ENCODE measurements at places on chromosomes 3 and 15.

- no peak for DNase-seq
Observed at GRCh38 chr3:51343918-51344687, 41.0 kb upstream of the MANF start.

- DNase-seq, result no peak
Observed at GRCh38 chr3:191499307-191500080, 38.5 kb downstream of the PYDC2 start.

DNA sequence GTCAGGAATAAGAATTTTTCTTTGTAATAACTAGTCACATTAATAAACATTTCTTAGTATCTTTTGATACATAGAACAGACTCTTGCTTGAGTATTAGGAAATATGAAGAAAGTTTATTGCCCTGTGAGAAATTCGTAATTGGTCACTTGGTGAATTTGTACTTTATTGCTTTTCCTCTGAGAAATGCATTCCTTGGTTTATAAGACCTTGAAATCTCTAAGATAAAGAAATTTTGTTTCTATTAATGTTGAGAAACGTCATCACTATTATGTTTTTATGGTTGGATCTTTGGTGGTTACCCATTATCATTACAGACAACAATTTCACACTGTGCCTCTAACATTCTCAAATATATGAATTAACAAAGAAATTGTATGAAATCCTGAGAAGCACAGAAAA lies 652.0 kb upstream of the NECTIN3 start:
- no peak for DNase-seq

- DNase-seq, result no peak
Observed at GRCh38 chr15:68578175-68578979, 416 bp upstream of the CORO2B start.

- no peak for DNase-seq
Observed at GRCh38 chr3:20307383-20307782, 121.4 kb upstream of the SGO1 start.

GRCh38 chr15:56217341-56217740 lies 26.3 kb downstream of the RFX7 start:
- DNase-seq, result no peak

DNA sequence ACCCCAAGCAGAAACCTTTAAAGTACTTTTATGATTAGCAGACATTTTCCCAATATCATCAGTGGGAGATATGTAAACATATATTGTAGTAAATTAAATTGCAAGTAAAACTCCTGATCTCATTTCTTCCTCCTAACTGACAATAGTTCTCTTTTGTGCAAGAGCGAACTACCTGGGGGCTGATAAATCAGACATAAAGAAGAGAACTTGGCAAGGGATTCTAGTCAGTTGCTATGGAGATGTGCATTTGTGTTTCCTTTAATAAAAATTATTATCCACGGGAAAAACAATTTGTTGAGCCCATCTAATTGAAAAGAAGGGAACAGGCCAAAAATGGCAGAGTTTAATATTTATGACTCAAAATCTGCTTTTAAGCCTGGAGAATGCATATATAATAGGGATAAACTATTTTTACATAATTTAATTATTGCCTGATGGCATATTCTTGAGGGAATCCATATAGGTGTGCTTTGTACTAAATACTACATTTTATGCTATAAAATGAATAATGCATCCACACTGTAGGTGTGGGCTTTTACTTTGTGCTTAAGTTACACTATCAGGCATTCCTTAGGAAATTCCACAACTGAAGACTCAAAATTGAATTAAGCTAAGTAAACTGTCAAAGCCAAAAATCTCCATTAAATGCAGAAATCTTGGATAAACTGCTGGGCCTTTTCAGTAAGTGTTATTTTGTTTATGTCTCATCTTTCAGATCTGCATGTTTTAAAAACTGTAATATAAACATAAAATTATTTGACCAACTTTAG lies 258.1 kb downstream of the ERC2 start:
- DNase-seq, result no peak

- DNase-seq, result no peak
Observed at GRCh38 chr15:42331235-42331634, 28.1 kb upstream of the CAPN3 start.

DNA sequence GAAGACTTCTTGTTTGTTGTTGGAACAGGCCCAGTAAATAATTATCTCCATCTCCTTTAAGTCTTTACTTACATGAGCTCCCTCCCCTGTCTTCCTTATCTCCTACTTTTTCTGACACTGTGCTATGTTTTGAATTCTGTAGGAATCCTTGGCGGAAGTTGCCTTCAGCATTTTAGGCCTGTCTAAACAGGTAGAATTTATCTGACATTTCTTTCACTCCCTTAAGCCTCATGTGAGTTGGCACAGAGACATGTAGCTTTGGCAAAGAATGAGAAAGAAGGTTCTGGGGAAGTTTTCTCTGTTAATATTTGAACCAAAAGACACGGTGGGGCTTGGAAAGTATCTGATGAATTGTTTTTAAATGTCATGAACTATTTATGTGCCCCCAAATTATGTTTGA lies 8.1 kb downstream of the MCTP2 start:
- no peak for DNase-seq

GRCh38 chr3:28743831-28744230 lies 395.2 kb upstream of the AZI2 start:
- DNase-seq, result no peak

- DNase-seq, result no peak
Observed at GRCh38 chr3:37310666-37311050, 136.3 kb upstream of the LRRFIP2 start.

- no peak for DNase-seq
Observed at GRCh38 chr3:36606871-36607765, 157.2 kb downstream of the DCLK3 start.

DNA sequence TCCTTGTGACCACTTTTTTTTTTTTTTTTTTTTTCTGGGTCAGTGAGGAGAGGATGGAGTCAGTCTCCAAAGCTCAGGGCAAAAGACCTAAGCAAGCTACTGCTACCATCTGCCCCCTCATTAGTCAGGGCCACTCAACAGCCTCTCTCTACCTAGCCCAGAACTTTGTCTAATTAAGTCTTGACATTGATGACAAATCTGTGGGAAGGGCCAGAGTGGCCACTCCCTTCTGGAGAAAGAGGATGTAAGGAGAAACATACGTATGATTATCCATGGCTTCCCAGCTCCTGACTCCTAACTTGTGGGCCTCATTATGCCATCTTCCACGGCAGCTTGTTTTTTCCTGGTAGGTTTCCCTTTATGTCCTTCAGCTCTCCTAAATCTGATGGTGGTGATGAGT lies 37.9 kb downstream of the NR1I2 start:
- no peak for DNase-seq

DNA sequence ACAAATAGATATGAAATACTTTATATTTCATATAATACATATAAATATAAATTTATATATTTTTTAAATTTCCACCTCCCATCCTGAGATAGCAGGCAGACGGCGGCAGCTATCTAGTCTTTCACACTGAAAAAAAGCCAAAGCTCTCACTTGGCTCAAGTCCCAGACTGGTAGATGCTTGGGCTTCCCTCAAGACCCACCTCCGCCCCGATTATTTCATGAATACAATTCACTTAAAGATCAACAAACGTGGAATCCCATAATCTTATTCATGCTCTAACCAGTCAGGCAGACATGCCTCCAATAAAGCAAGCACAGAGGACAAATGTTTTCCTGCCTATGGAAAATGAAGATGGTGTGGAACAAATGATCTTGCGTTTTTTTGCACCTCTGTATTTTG lies 275.9 kb upstream of the NR2F2 start:
- no peak for DNase-seq

GRCh38 chr3:39383045-39383880 lies at the start of gene SLC25A38:
SLC25A38 (plus strand) TSS chr3:39383370; CDS start chr3:39383725, 355 bp downstream.
- peak; percentile 70 for DNase-seq

DNA sequence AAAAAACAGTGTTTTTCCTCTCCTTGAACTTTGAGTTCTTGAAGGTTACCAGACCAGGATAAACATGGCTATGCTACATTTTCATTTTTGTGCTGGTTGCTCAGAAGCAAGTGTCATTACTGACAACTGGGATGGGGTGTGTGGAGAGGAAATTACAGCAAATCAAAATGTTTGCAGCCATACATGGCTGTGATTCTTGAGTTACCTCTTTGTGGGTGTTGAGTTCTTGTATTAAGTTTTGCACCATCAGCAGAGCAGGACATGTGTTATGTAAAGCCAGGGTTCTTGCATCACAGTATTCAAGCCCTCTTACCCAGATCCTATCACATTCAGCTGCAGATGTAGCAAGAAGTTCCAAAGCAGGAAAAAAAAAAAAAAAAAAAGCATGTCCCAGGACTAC lies 53.9 kb upstream of the ATOSA start:
- DNase-seq, result no peak

DNA sequence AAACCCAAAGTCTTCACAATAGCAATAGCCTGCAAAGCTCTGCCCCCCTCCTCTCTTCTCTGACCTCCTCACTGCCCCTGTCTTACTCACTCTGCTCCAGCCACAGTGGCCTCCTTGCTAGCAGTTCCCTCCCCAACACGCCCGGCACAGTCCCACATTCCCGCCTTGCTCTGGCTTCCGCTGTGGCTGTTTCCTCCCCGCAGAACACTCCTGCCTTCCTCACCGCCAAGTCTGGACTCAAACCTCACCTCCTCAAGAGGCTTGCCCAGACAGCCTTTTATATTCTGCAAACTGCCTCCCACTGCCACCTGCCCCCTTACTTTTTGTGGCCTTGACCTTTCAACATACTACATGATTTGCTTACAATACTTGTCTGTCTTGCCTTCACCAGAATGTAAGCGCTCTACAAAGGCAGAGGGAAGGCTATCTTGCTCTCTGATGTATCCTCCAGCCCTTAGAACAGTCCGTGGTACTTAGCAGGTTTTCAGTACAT lies 406 bp upstream of the MPI start:
- DNase-seq, result no peak

GRCh38 chr15:49814709-49815108 lies 193.9 kb downstream of the DTWD1 start:
- no peak for DNase-seq

DNA sequence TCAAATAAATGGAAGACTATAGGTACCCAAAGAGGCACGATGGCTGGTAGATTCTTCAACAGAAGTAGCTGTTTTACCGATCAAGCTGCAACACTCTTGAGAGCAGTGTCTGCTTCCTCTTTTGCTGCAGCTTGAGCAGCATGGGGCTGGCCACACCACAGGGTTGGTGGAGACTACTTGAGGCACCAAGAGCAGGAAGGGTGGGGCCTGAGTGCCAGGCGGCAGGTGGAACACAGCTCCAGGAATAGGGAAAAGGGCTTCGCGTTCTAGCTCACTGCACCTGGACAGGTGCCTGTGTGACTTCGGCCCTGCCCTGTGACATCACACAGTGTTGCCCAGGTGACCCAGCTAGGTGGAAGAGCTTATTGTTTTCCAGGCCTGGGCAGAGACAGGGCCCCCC lies at the start of gene CCDC33:
Gene CCDC33 (plus strand): TSS at position 365 of the 400 bp plus-strand sequence. CDS start 394 bp downstream, outside the sequence.
- no peak for DNase-seq

DNA sequence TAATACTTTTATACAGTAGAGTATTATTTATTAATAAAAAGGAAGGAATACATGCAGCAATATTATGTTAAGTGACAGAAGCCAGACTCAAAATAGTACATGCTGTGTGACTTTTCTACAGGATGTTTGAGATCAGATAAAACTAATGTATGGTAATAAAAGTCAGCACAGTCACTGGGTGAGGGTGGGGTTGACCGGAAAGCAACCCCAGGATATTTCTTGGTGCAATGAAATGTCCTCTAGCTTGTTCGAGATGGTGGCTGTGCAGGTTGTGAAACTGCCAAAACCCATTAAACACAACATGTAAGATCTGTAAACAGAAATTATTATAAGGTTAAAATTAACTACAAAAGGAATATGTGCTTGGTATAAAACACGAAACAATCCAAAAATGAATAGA lies 20.8 kb upstream of the ALDH1L1 start:
- DNase-seq, result no peak

DNA sequence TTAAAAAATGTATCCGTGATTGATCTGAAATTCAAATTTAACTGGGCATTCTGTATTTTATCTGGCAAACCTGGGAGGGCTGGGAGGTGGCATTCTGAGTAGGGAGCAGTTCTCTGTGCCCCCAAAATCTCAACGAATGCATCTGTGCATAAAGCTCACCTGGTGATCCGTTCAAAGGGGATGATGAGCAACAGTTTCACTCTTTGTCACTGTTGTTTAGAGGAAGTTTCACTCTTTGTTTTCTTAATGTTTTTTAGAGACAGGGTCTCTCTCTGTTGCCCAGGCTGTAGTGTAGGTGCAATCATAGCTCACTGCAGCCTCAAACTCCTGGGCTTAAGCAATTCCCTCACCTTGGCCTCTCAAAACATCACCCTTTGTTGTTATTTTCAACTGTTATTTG lies 186.7 kb downstream of the SSR3 start:
- DNase-seq, result no peak

DNA sequence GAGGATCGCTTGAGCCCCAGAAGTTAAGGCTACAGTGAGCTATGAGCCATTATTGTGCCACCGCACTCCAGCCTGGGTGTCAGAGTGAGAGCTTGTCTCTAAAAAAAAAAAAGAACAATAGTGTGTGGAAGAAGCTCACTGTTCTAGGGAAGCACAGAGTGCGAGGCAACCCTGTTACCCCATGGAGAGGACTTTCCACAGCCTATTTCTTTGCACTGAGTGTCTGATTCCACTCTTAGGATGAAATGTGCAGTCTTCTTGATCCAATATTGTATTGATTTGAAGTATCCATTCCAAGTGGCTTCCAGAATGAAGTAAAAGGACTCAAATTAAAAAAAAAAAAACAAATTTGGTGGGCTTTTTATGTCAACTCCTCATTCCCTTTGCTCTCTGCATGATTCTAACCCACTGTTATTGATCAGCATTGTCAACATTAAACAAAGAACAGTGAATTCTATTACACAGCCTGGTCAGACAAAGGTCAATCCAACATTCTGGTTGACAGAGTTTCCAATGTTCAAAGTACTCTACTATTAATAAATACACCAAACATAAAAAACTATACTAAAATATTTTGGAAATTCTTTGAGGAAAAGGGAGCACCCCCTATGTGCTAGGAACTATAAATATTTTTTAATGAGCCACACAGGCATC lies 150.2 kb upstream of the PTPRG start:
- DNase-seq, result no peak

GRCh38 chr15:52139599-52140462 lies 27.3 kb upstream of the BCL2L10 start:
- peak; percentile 35 for DNase-seq

DNA sequence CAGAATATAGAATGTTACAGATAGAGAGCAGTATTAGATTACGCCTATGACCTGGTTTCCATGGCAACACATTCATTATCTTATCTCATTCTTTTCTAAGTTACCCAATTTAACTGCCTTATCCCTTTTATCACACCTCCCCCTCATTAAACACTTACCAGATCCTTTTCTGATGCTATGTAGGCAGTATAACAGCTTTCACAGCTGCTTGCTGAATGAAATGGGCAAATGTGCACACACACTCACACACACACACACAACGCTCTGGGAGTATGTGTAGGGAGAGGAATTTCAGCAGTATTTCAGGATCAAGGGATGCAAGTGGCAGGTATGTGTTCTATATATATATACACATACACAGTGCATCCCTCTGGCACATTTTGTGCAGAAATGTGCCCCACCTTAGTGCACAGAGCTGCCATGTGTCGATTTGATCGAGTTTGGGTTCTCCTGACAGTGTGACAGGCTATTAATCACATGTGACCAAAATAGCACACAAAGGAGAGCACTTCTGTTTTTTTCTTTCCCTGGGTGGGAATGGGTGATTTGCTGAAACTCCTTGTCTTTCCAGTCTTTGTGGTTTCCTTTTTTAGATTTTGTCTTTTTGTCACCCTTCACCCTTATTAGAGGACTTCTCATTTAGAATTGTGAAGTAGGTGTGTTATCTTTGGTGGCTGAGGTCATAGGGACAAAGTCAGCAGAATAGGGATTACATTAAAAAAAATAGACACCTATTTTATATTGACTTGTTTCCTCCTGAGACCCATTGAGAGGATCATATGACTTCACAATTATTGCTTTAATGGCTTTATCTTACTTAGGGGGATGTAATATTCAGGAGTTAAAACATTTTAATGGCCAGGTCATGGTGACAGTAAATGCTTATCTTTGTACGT lies 553.7 kb downstream of the PDCD6IP start:
- no peak for DNase-seq

Measured in activated effector memory CD4-positive, alpha-beta T cell treated with Interleukin-2 at 50 U/mL for 16 hours (primary cell).